CD4-positive, alpha-beta T cell treated with Interleukin-10 for 1 hour (primary cell): ENCODE measurements at places on chromosomes 11 and 22.

- DNase-seq: no peak
Measured at GRCh38 chr22:19960491-19961200, 19.0 kb upstream of the TXNRD2 start.

- DNase-seq: no peak
Measured at GRCh38 chr11:128359515-128359914, 227.8 kb downstream of the ETS1 start.

DNA sequence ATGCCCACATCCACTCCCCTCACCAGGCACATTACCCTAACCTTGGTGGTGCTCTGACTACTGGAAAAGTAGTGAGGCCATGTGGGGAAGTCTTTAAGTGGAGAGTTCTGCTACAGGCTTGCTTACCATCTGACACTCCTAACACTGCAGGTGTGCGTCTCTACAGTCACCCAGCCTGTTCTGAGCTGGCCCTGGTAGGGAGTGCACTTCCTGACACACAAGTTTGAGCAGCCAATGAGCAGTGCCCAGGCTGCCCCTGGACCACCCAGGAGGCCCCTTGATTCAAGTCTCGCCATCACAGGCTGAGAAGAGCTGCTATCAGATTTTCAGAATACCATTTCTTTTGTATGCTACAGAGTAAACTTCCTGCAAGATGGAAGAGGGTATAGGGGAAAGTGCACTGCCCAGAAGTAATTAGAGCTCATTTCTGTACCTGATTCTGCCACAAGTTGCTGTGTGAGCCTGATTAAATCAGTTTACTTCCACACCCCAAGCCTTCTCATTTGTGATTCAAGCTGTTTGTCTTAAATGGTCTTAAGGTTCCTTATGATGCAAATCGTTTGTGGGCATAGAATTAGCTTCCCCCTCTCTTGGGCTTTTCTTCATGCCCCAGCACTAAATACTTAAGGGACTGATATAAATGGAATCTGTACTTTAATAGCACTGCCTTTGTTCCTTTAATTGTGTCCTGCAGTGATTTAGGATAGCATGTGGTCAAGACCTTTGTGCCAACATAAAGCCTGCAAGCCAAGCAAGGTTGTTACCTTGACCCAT, 22.2 kb downstream of the OPCML start:
- no peak for DNase-seq

GRCh38 chr11:73333640-73334383, 25.7 kb downstream of the ARHGEF17 start:
- no peak for DNase-seq

DNA sequence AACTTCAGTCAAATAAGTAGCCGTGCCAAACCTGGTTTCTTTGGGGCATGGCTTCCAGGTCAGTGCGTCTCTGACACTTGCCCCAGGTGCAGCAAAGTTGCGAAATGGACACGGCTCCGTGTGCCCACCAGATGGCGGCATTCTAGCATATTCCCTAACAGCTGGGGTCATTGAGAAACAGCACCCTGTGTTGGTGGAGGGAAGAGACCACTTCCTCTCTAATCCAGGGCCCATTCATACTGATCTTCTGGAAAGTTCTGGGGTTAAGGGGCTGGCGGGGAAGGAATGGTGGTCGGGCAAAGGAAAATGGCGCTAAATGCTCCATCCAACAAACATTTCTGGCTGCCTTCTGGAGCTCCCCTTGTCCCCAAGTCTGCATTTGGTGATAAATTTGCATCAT, 141.2 kb upstream of the TIMP3 start:
- peak; percentile 51 for DNase-seq

DNA sequence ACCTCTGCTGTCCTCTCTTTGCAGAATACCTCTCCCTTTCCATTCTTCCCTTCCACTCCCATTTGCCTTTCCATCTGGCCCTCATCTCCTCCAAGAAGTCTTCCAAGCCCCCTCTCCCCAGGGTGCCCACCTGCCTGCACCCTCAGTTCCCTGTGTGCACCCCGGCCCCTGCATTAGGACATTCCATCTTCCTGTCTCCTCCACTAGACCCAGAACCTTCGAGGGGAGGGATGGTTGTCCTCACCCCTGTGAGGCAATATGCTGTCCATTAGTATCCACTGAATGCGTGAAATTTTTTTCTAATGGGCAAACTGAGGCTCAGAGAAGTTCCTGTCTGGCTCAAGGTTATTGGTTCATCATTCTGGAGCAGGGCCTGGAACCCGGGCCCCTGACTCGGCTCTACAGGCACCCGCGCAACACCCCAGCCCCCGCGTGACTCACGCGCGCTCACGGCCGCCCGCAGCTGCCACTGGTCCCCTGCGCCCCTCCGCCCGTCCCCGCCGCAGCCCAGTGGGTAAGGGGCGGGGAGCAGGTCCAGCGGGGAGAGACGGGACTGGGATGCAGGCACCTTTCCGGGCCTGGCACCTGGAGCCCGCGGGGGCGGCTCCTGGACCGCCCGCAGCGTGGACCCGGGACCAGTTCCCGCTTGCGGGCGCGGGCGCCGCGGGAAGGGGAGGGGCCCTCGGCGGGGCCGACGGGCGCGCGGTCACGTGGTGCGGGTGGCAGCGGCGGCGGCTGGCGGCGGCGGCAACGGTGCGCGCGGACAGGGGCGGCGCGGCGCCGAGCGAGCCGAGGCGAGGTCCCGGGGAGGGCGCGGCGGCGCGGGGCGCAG, 7.0 kb downstream of the SEPTIN3 start:
- DNase-seq: peak; percentile 48

GRCh38 chr11:130561441-130561881, 113.0 kb downstream of the ADAMTS15 start:
- no peak for DNase-seq

DNA sequence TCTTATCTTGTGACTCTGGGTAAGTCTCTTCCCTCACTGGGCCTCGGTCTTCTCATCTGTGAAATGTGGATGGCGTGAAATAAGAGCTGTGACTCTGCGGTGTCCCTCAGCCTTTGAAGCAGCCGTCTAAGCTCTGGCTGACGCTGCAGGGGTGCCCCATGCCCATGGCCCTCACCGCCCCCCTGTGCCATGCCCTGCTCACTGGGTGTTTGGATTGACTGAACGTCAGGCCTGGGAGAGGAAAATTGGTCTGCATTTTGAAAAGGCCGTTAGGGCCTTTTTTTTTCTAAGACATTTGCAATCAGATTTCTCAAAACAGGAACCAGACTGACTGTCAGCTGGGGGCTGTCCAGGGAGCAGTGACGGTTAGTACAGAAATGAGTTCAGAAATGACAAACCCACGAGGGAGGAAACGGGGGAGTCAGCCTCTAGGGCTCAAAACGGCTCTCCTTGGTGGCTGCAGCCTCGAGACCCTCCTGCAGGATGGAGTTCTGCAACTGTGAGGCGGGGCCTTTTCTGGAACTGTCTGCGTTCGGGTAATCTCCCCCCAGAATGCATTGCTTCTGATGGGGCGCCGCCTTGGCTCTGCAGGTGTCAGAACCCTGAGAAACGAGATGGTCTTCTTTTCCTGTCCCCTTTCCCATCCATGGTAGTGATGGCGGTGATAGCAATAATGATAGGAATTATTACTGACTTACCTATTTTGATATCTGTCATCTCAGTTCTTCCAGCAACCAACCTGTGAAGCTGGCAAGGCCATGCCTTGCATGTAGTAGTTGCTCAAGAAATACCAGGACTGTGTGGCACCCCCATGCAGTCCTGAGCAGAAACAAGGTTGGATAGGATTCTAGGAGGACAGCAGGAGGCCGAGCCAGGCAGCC, 2.0 kb downstream of the GRK2 start:
- peak; percentile 70 for DNase-seq

DNA sequence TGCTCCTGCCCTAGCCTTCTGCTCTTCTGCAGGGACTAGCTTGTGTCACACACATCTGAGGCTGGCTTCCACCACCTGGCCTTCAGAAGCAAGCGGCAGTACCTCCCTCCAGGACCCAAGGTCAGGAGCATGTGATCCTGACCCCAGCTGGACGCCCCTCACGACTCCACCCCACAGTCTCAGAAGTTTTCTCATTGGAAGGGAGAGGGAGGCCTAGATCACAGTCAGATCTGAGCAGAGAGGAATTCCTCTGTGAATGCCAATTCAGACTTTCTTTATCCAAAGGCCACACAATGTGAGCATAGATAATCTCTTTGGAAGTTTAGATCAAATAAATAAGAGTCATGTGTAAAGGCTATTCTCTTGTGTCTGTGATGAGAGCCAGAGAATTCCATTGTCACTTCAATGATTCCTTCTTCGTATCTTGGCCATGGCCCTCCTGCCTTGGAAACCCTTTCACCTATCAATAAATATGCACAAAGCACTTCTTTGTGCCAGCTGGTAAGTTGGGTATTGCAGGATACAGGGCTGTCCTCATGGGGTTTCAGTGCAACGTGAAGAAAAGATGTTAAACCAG, 142.9 kb downstream of the SNX19 start:
- no peak for DNase-seq
